Left forelimb (tissue), 1 donor: ENCODE measurements at places on chromosomes 16 and 17.
A peak's percentile ranks its signal among the peaks of the same experiment; 100 is the strongest.

DNA sequence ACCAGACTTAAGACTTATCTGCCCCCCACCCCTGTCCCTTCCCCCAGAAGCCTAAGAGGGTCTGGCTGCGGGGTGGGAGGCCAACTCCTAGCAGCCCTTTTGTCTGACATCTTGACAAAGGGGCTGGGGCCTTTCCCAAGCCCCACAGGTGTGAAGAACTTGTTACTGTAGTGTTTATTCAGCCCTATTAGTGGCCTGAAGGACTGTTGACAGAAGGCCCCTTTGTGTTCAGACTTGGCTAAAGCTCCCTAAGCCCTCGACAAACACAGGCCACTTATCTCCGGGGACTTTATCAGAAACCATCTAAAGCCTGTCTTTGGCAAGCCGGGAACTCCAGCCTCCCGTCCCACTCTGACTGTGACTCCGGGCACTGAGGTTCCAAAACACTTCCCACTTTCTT, 129.8 kb downstream of the NTN1 start:
- DNase-seq: no peak

DNA sequence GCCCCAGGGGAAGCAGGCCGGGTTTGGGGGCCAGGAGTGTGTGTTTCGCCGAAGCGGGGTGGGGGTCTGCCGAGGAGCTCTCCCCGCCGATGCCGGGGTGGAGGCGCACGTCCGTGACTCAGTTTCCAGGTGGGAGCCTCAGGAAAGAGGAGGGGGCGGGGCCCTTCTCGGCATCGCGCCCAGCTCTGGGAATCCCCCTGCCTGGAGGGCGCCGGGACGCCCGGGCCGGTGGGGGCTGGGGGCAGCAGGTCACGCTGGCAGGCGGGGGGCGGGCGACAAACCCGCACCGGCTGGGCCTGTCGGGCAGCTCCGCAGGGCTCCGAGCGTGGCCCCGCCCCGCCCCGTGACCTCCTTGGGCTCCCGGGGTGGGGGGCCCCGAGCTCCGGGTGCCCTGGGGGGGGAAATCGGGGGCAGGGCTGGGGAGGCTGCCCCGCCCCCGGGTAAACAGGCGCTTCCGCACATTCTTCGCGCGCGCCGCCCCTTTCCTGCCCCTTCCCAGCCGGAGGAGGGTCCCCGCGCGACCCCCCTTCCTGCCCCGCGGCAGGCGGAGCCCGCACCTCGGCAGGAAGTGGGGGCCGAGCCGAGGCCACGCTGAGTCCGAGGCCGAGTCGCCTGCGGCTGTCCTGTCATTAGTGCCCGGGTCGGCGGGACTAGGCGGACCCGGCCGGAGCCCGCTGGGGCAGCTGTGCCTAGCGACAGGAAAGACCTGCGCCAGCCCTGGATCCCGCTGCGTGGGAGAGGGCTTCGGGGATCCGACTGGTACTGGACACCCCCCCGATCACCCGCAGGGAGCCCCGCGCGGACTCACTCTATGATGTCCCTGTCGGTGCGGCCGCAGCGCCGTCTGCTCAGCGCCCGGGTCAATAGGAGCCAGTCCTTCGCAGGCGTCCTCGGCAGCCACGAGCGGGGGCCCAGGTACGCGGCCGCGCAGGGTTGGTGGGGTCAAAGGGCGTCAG, 9.3 kb downstream of the RIPOR1 start:
- DNase-seq: peak; percentile 83

DNA sequence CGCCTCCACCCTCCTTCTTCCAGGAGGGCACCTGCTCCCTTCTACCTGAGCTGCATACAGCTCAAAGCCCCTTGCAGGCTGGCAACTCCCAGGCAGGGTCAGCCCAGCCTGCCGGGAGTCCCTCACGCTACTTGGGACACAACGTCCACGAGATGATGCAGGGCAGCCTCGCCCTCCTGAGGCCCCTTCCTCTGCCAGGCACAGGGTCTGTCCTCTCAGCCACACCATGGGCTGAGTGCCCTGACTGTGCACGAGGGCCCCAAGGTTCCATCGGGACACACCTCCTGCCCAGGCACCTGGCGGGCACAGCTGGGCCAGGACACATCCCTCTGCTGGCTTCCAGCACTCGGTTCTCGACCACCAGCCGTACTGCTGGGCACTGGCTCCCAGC, 30.9 kb upstream of the ZC3H18 start:
- no peak for DNase-seq

- DNase-seq: no peak
Measured at GRCh38 chr17:76026714-76027158, 370 bp downstream of the EVPL start.

GRCh38 chr16:66036184-66036583, 330.3 kb upstream of the CDH5 start:
- DNase-seq: peak; percentile 26

GRCh38 chr16:22693638-22694340, 120.2 kb upstream of the HS3ST2 start:
- DNase-seq: no peak

DNA sequence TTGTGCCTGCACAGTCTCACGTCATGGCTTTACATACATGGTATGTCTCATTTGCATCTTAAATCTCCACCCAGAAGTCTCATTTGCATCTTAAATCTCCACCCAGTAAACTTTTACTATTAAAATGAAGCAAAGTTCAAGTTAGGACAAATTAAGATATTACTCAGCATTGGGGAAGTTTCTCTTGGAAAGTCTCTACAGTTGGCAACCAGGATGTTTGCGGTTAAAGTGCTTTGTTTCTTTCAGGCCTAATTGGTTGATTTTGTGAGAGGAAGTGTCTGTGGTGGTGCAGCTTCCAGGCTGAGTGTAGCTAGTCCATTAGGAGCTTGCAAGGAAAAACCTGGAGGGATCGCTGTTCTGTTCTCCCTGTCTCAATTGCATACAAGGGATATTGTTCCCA, 1373.3 kb upstream of the GOT2 start:
- no peak for DNase-seq

DNA sequence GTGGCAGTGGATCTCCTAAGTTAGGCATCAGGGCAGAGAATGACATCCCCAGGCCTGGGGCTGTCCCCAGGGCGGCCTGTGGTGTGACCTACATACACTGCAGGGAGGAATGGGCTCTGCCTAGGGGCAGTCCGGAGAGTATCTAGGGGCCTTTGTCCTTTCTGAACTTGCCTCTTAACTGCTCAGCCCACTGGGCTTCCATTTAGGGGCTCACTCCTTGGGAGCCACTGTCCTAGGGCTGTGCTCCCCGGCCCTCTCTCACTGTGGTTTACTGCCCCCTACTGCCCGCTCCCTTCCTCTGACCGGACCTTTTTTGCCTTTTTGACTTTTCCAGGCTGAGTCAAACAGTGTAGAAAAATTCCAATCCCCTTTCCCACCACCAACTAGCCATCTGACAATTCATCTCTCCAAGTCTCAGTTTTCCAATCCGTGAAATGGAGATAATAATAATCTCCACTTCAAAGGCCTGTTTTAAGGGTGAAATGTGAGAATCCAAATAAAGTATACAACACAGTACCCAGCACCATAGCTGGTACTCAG, 66.8 kb downstream of the DNAH3 start:
- no peak for DNase-seq

DNA sequence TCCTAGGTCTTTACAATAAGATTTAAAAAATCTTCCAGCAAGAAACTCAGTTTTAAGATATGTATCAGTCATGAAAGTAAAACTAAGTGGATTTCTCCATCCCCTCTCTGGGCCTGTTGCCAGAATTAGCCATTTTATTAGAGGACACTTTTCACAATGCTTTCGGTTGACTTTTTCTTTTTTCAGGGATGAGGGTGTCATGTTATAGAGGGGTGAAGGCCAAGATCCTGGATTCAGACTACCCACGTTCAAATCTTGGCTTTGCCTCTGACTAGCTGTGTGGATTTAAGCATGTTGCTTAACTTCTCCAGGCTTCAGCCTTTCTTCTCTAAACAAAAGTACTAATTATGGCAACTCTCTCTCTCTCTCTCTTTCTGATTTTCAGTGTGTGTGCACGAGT, 111.7 kb upstream of the COX10 start:
- no peak for DNase-seq

DNA sequence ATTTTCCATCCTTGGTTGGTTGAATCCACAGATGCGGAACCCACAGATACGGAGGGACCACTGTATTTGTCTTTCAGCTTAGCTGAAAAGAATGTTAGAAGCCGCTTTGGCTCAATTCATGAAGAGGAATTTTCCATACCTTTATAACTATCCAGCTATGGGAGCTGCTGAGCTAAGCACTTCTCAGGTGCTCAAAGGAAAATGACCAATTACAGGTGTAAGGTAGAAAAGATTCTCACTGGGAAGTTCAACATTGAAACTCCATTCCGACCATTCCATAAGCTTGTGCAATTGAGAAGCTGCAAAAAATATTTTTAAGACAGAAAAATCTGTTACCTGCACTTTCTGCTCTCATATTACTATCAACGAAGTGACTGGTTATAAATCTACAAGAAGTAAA, 2.7 kb downstream of the AHSP start:
- no peak for DNase-seq
